Stimulated activated CD8-positive, alpha-beta memory T cell treated with anti-CD3 and anti-CD28 coated beads, Interleukin-7, amount 100 ng/mL, for 48 hours (primary cell): ENCODE measurements at places on chromosomes 5 and 9.

DNA sequence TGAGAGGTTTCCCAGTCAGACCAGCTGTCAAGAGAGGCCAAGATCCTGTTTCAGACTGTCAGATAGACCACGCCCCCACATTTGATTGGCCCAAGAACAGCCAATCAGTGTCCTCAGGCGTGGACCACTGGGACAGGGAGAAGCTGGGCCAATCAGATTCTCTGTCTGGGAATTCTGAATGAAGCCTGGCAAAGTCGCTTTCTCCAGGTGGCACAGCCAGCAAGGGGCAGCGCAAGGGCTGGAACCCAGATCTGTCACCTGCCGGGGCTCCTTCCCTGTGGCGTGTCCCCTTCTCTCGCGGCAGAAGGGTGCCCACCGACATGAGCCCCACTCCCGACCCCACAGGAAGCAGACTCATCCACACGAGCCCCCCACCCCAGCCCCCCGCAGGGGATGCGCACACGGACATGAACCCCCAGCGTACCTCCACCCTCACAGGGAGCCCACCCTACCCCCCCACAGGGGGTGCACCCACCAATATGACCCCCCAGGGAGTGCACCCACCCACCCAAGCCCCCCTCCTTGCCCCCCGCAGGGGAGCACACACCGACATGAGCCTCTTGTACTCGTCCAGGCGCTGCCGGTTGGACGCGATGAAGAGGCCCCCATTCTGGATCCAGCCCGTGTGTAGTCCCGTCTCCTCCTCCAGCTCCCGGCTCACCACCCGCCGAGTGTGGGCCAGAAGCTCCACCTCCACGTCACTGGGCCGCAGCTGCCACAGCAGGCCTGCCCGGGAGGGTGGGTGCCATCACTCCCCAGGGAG, 6.1 kb downstream of the SARDH start:
- DNase-seq, result no peak

GRCh38 chr5:36152324-36153297, 700 bp downstream of the SKP2 start:
- DNase-seq, result no peak

- DNase-seq, result no peak
Measured at GRCh38 chr9:17942498-17942897, 363.6 kb downstream of the SH3GL2 start.

GRCh38 chr9:130240410-130241197, 25.0 kb upstream of the HMCN2 start:
- no peak for DNase-seq

DNA sequence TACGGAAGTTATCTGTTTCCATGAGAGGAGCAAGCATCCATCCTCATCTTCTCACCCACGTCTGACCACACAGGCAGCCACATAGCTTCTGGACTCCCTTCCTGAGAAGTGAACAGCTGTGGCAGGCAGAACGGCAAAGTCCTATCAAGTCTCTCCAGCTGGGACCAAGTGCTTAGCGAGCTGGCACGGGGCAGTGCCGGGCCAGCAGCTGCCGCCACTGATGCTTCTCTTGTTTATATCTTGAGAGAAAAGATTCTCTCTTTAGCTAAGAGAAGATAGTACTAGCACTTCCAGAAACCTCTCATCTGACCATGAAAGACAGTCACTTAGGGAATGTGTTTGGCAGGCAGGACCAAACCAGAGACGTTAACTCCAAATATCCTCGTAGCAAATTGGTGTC, 37.2 kb downstream of the PLAC8L1 start:
- no peak for DNase-seq

- no peak for DNase-seq
Measured at GRCh38 chr9:136048560-136049411, 46.3 kb downstream of the NACC2 start.

- DNase-seq, result no peak
Measured at GRCh38 chr9:122086873-122087272, 6.2 kb downstream of the TTLL11 start.

DNA sequence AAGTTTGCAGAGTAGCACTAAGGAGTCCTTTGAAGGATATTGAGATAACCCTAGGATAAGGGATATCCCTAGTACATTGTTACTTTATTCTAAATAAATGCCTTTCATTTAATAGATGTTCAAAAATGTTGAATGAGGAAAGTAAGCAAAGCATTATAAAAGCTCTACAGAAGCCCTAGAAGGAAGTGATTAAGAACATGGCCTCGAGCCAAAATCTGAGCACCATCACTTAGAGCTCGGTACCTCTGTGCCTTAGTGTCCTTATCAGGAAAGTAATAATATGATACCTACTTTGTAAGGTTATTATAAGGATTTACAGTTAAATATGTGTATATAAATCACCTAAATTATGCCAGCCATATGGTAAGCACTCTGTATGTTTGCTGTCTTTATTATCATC, 242.6 kb downstream of the KIAA0825 start:
- no peak for DNase-seq

DNA sequence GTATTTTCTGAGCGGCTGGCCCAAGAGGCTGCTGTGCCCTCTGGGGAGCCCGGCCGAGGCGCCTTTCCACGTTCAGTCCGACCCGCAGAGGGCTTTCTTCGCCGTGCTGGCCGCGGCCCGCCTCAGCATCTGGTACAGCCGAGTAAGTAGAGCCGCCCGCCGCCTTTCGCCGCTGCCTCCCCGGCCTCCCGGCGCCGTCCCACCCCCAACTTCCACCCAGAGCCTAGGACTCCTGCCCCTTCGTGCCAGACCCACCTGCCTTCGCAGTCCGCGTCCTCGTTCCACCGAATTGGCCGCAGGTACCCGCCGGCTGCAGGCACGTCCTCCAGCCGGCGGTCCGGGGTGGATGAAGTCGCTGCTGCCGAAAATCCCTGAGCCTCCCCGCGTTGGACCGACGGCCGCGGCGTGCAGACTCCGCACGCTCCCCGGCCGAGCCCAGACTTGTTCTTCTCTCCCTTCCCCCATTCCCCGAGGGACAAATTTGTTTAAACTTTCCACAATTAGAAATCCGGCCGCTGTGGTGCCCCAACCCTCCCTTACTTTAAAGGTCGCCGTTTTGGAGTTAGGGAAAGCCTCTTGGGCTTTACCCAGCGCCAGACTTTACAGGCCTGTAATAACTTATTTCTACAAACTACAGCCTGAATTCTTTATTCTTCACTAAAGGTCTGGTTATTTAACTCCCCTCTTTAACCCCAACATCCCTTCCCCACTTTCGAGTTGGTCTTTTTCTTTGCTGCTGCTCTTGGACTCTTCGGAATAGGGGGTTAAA, 589 bp downstream of the RIC1 start:
- DNase-seq, result no peak

DNA sequence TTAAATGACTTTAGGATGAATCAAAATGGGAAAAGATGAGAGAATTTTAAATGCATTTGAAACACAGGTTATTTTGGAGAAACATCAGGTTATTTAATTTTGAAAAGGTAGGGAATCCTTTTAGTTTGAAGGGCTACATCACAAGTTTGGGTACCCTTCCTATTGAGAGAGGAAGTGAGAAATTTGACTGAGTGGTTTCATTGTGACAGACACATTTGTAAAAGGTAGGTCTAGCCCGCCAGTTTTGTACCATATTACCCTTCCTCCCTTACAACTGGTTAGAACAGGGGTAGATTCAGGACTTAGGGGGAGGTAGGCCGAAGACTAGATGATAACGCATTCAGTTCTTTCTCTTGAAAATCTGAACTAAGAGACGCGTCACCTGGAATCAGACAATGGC, 464.2 kb downstream of the EBF1 start:
- DNase-seq, result no peak

GRCh38 chr9:81822301-81822865, 105.8 kb upstream of the SPATA31D4 start:
- no peak for DNase-seq

GRCh38 chr9:105046907-105047741, 119.2 kb upstream of the ABCA1 start:
- DNase-seq, result no peak

- no peak for DNase-seq
Measured at GRCh38 chr9:3189113-3189861, 336.5 kb downstream of the RFX3 start.

- DNase-seq, result no peak
Measured at GRCh38 chr5:151931260-151931659, 6.6 kb upstream of the GLRA1 start.

- no peak for DNase-seq
Measured at GRCh38 chr9:100309992-100310391, 42.8 kb downstream of the TEX10 start.

DNA sequence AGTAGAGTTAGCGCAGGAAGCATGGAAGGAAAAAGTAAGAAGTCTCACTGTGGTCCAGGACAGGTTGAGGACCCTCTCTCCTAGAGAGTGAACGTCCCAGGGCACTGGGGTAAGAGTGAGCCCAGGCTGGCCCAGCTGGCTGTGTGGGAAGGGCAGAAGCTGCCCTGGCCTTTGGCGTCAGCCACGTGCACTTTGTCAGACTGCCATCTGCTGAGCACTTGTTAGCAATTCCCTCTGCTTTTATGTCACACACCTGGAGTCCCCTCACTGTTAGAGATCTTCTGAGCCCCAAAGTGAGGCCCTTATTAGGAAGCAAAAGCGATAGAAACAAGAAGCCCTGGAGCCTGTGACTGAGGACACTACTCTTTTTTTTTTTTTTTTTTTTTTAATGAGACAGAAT, 79.1 kb downstream of the UGCG start:
- DNase-seq, result no peak

- DNase-seq, result no peak
Measured at GRCh38 chr5:125295405-125295872, 549.0 kb upstream of the ZNF608 start.

GRCh38 chr5:50965654-50966375, 299.4 kb downstream of the PARP8 start:
- DNase-seq, result no peak

GRCh38 chr9:130332384-130332926, 66.9 kb downstream of the HMCN2 start:
- DNase-seq, result no peak

- no peak for DNase-seq
Measured at GRCh38 chr9:3246241-3246640, 279.6 kb downstream of the RFX3 start.
